ENCODE measurements at places on chromosomes 7 and 10.

DNA sequence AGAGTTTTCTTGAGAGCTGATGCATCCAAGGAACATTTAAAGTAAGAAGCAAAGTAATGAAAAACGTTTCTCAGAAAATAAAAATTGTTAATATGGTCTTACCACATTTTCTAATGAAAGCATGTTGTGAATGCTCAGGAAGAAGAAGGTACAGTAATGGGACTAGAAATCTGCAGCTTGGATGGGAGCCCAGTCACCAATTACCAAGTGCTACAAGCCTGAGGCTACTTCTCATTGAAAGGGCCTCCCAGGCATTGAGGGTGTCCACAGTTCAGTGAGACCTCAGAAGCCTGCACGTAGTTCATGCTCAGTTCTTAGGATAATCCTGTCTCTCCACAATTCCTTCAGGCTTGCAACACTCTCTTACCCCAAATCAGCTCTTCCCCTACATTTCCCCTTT lies 17.6 kb downstream of the PTN start:
- no peak for DNase-seq

GRCh38 chr7:151825721-151826120 lies 51.2 kb downstream of the PRKAG2 start:
- no peak for DNase-seq

GRCh38 chr7:29139191-29139590 lies 7.1 kb downstream of the CPVL start:
- no peak for DNase-seq

- DNase-seq, result no peak
These were observed 139.8 kb upstream of the ZEB1 start for GRCh38 chr10:31179091-31179680.

- DNase-seq, result no peak
These were observed 1.2 kb upstream of the CPED1 start for GRCh38 chr7:120987280-120987679.

GRCh38 chr10:120493411-120494312 lies 36.6 kb downstream of the PLPP4 start:
- no peak for DNase-seq

DNA sequence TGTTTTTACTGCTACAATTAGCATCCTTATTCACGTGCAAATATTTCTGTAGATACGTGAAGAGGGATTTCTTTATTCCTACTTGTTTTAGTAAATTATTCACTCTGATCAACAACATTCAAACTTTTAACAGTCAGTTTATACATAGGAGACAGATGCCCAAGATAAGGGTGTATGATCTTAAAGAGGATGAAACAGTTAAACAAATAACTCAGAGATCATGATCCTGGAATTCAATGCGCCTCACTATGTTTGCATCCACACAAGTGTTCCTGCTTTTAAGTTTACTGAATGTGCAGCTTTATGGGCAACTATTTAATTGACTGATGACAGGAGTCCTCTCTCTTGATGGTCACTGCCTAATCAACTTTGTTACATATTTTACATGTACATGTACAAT lies 394.8 kb downstream of the PARD3 start:
- DNase-seq, result no peak

GRCh38 chr7:106312906-106313305 lies 28.1 kb upstream of the NAMPT start:
- no peak for DNase-seq

DNA sequence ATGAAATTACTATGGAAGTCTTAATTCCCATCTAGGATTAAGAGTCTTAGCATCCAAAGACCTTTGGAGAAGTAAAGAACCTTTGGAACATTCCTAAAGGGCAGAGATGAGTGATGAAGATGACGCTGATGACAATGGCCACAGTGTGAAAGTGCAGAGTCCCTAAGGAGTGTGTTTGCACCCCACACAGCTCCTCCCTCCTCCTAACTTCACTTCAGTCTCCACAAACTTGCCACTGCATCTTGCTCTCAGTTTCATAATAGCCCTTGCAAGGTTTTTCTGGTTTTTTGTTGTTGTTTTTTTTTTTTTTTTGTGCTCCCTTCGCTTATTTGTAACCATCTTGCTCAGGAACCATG lies 117.5 kb upstream of the ANLN start:
- DNase-seq, result no peak

GRCh38 chr10:94288361-94289101 lies 74.2 kb downstream of the NOC3L start:
- DNase-seq, result no peak

GRCh38 chr10:53108317-53108934 lies 335.8 kb upstream of the MBL2 start:
- DNase-seq, result no peak

All from amniotic stem cell (primary cell).